SK-N-DZ (cell line): ENCODE measurements at places on chromosomes 16 and 17.

DNA sequence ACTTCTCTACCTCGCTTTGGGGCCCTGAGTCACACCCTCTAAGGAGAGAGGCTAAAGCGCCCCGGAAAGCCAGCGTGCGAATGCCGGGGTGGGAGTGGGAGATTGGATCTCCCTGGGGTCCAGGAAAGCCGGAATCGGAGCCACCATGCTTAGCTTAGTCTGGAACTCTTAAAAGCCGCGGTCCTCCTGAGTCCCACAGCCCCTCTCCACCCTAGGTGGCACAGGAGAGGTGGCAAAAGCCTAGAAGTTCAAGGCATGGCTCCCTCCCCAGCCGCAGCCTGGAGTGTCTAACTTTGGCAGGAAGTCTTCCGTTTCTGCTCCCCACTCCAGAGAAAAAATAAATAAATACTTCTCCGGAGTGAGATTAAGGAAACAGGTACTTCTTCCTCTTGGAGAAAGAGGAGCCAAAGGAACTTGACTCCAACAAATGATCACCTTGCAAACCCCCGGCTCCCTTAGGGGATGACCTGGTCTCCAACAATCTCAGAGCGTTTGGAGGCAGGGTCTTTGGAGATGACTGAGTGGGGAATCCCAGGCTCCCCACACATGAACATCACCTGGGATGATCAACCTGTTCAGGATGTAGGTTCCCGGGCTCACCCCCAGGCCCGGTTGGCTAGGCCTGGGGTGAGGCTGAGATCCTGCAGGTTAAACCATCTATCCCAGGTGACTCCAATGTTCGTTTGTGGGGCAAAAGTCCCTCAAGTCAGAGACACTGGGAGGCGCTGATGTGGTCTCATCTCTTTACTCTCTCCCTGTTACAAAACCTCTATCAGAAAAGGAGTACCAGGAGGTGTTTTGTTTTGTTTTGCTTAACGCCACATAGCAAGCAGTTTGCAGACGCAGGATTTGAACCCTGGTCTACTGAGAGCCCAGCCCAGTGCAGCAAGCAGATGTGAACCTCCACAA, 2.9 kb downstream of the CIITA start:
- DNase-seq: no peak

DNA sequence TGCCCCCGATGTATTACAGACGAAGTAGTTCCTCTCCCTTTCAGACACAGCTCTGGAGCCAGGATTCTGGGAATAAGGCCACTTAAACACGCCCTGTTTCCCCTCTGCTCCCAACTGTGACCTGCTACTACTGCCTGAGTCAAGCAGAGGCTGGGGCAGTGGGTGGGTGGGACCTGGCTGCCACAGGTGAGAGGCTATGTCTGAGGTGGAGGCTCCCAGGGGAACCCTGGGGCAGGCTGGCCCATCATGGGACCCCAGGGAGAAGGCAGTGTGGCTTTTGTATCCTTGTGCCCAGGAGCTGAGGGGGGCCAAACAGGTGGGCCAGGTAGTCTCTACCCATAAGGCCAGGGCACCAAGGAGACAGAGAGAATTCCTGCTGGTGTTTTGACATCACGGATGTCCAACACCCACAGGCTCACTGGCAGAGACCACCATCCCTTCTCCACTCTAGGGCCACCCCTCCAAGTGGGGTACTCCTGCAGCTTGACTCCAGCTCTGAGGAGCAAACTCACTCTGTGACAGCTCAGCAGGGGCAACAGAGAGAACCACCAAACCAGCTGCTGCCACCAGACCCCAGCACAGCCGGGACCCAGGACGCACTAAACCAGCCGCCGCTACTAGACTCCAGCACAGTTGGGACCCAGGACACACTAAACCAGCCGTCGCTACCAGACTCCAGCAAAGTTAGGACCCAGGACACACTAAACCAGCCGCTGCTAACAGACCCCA, 105.3 kb upstream of the SMURF2 start:
- DNase-seq: no peak

- DNase-seq: no peak
These were observed 19.2 kb downstream of the ADCY7 start for GRCh38 chr16:50285406-50286003.

DNA sequence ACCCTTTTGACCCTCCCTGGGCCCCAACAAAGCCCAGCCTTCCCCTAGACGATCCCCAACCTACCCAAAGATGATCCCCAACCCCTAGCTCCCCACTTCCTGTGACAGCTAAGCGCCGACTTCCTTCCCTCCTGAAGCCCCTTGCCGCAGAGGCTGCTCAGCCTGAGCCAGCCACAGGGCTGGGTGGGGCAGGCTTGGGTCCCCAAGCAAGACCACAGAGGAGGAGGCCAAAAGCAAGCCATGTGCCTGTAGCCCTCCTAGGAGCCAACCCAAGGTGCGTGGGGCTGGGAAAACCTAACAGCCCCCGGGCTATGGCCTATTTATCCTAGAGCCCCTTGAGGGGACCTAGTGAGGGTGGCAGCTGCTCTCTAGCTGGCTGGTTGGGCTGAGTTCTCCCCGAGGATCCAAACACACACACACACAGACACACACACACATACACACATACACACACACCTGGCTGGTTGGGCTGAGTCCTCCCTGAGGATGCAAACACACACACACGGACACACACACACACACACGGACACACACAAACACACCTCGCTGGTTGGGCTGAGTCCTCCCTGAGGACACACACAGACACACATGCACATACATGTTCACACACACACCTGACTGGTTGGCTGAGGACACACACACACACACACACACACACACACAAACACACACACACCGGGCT, 4.8 kb downstream of the ARRB2 start:
- no peak for DNase-seq

- DNase-seq: no peak
These were observed 230.4 kb downstream of the ZNF423 start for GRCh38 chr16:49625311-49626065.

GRCh38 chr17:59790910-59791309, 83.5 kb downstream of the VMP1 start:
- DNase-seq: no peak

DNA sequence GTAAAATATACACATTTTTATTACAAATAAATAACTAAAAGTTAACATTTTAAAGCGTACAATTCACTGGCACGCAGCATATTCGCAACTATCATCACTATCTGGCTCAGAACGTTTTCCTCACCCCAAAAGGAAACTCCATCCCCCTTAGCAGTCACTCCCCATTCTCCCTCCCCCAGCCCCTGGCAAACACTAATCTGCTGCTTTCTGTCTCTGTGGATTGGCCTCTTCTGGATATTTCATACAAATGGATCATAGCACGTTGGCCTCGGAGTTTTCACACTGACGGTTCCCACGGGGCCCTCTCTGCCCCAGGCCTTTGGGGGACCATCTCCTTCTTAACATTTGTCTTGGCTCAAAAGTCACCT, 64.6 kb downstream of the RTN4RL1 start:
- DNase-seq: no peak

DNA sequence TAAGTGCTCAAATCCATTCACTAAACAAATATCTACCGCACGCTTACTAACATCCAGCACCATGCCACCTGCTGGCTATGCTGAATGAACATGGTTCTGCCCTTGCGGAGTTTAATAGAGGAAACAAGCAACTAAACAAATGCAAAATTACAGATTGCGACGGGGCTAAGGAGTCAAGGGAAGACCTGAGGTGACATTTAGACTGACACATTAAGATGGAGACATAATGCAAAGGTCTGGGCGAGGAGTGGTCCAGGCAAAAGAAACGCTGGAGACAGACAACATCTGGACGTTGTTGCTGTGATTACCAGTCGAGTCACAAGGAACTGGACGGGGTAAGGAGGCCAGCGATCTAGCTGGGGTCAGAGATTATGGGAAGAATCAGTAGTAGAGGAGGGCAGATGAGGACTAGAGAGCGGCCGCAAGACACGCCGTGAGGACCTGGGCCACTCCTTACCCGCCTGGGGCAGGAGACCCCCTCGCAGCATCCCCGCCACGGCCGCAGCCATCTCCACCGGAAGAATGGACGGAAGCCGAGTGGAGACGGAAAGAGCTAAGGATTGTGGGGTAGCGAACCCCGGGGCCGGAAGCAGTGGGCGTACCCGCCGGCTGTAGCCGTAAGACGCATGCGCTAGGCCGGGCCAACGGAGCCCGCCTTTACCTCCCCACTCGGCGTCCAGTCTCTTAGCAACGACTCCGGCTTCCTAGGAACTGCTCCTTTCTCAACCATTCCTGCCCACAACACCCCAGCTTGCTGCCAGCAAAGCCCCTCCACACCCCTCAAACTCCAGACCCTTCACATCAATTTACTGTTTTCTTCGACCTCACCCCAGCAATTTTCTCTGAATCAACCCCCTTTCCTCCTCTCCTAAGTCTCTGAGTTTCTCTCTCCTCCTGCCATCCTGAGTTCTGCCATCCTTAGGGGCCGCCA, at the start of the genes LRRC46 and MRPL10:
Gene LRRC46 (plus strand): TSS at position 668 of the 931 bp plus-strand sequence. CDS start 320 bp downstream, outside the sequence.
Gene MRPL10 (minus strand): TSS at position 539 of the 931 bp plus-strand sequence. CDS start 30 bp downstream, at position 509.
- peak; percentile 95 for DNase-seq

GRCh38 chr17:57340160-57340981, 84.0 kb downstream of the MSI2 start:
- DNase-seq: no peak

GRCh38 chr17:2259769-2260536, 43.6 kb downstream of the SMG6 start:
- no peak for DNase-seq

DNA sequence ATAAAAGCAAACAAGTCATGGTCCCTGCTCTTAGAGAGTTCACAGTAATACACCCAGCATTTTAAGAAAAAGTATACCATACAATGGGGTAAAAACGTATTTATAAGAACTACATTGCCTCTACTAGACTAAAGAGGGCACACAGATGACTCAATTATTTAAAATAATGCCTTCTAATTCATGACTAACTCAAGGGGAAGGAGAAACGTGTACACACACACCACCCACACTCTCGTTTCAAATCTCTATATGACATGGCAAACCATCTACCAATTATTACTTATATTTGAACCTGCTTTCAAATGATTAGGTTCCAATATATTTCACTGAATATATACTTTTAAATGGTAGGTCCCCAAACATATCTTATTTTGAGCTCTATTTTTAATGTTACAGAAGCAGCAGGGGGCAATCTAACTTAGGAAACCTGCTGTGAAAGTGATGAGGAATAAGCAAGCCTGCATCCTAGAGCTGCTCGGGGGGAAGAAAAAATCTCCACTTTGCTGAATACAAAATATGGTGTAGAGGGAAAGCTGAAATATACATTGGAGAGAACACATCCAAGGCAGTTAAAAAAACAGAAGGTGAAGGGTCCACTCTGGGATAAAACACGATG, 232.4 kb upstream of the PSMD7 start:
- DNase-seq: no peak

DNA sequence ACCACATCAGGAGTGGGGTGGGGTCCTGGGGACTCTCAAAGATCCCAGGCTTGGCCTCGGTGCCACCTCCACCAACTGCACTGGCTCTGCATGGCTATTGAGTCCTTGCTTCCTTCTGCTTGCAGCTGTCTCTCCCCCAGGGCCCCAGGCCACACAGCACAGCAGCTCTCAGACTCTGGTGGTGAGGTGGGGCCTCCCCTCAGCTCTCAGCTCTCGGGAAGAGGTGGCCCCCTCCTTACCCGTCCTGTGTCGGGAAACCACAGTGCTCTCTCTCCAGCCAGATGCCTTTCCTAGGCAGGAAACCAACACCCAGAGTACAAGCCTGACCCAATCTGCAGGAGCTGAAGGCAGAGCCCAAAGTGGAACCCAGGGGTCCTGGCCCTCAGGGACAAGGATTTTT, 18.5 kb downstream of the SRCIN1 start:
- DNase-seq: no peak

GRCh38 chr16:3578121-3578520, 918 bp upstream of the NLRC3 start:
- DNase-seq: no peak

- no peak for DNase-seq
These were observed 28.5 kb upstream of the KDM8 start for GRCh38 chr16:27174798-27175197.

DNA sequence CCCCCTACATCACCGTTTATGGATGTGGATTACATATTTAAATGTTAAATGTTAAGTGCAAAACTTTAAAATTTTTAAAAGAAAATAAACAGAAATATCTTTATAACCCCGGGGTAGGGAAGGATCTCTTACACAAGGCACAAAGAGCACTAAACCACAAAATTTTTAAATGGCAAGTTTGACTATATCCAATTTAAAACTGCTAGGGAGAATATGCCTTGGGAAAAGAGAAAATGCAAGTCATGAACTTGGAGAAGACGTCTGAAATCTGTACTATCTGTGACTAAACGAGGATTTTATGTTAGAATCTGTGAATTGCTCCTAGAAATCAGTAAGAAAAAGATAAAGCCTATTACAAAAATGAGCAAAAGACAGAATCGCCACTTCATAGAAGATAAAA, 28.7 kb upstream of the SLFN13 start:
- no peak for DNase-seq

- no peak for DNase-seq
These were observed 1214.6 kb downstream of the CDH11 start for GRCh38 chr16:63907251-63907650.

DNA sequence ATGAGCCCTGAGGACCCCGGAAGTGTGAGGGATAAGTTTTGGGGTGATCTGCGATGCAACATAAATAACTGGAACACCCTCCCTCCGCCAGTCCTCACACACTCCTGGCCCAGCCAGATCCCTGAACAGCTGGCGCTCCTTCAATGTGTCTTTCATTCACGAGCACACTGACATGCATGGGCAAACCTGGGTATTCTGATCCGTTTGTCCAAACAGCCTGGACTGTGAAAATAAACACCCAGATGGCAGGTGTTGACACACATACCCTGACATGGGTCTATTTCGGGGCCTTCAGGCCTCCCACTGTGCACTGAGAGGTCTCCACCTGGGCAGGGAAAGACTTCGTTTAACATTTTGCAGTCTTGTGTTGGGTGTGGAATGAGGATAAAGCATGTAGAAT, 3.0 kb upstream of the CPNE2 start:
- DNase-seq: no peak

DNA sequence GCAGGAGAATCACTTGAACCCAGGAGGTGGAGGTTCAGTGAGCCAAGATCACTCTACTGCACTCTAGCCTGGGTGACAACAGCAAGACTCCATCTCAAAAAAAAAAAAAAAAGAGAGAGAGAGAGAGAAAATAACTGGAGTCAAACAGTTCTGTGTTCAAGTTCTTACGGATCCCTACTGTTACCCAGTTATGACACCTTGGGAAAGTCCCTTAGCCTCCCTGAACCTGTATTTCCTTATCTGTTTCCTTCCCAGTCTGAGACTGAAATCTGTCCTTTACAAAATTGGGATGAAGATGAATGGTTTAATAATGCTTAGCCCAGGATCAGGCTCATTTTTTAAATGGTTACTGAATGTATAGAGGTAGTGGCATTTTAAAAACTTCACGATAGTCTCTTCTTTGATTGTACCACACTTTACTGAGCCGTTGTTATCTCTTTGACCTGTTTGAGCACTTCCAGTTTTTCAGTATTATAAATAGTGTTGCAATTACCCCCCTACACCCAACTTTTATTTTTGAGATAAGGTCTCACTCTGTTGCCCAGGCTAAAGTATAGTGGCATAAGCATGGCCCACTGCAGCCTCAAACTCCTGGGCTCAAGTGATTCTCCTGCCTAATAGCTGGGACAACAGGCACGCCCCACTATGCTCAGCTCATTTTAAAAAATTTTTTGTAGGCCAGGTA, 17.1 kb downstream of the ZNF768 start:
- no peak for DNase-seq
